Right lung (tissue), 10 donors: ENCODE measurements at places on chromosomes 7 and 10. TPM values are rescaled to one million over a fixed set of nuclear protein-coding genes. Genes with fewer than 3 reads are reported as not detected.

- DNase-seq: no peak
These were observed 34.0 kb upstream of the DNMBP start for GRCh38 chr10:100043796-100044195.

GRCh38 chr7:22156205-22156604 lies 200.7 kb downstream of the RAPGEF5 start:
- no peak for DNase-seq

DNA sequence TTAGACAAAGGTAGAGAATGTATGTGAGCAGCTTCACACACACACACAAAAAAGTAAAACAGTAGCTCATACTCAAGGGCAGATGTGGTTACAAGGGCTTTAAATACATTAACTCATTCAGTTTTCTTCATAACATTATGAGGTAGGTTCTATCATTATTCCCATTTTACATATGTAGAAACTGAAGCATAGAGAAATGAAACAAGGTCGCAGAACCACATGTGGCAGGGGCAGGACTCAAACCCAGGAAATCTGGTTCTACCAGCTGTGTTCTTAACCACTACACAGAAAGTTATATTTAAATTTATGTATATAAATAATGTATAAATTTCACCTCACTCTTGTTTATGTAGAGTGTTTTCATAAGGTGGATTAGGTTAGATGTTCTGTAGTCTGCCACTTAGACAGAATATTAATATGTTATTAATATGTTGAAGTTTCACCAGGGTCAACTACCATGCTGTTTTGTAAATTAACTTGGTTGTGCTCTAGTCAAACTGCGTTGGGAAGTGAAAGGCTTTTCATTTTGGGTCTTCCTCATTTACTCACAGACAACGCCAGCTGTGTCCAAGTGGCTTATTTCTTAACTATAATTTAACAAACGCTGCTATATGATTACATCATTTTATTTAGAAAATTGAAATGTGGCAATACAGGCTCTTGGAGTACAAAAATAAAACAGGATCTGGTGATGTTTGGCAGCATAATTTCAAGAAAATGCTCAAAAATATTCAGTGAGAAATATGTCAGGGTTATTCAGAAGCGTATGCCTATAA lies 138.4 kb downstream of the MDFIC start:
- DNase-seq: peak; percentile 55

- no peak for DNase-seq
These were observed 60.0 kb downstream of the TYW1 start for GRCh38 chr7:67056683-67057082.

The PVRIG gene
- polyA plus RNA-seq: 8.5 TPM

The FMC1 gene
- 16.3 TPM for polyA plus RNA-seq

DNA sequence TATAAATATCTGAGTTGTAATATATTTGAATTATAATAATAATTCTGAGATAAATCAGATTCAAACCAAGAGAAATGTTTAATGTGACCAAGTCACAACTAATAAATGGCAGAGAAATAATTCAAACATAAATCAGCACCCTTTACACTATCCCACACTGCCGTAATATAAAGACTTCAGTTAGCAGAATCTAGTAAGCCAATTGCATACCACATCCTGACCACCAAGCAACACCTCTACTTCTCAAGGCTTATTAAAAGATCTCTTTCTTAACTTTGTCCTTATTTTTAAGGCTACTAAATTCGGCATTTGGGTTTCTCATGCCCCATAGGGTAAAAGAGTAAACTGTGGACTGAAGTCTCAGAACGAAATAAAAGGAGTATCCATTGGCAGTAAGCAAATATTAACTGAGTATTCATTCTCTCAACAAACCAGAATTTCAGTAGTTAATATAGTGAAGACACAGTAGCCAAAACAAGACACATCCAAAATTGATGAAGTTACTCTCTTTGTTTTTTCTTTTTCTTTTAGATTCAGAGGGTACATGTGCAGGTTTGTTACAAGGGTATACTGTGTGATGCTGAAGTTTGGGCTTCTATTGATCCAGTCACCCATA lies 14.8 kb downstream of the ACBD5 start:
- no peak for DNase-seq
